ENCODE measurements at places on chromosomes 16 and 17.
A peak's percentile ranks its signal among the peaks of the same experiment; 100 is the strongest.

- no peak for DNase-seq
Measured at GRCh38 chr17:77393274-77393600, 252.5 kb downstream of the SEC14L1 start.

- DNase-seq: no peak
Measured at GRCh38 chr16:80197741-80198201, 343.0 kb upstream of the DYNLRB2 start.

- no peak for DNase-seq
Measured at GRCh38 chr16:69559164-69559563, 6.6 kb upstream of the NFAT5 start.

DNA sequence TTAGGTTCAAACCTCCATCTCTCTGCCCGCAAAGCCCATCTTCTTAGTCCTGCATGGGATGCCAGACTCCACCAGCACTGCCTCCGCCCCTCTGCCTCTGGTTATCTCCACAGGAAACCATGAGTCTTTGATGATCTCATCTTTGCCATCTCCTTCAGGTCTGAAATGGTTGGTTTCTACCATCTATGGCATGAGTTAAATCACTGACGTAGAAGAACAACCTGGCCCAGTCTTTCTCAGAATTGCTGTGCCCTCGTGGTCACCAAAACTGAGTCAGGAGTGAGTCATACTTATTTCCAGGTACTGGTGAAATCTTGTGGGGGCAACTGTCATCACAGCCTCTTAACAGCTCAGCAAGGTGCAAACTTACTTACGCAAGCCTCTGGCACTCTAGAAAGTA lies 468.7 kb upstream of the C16orf82 start:
- peak; percentile 28 for DNase-seq

GRCh38 chr17:21318439-21318838 lies 33.9 kb downstream of the MAP2K3 start:
- no peak for DNase-seq

DNA sequence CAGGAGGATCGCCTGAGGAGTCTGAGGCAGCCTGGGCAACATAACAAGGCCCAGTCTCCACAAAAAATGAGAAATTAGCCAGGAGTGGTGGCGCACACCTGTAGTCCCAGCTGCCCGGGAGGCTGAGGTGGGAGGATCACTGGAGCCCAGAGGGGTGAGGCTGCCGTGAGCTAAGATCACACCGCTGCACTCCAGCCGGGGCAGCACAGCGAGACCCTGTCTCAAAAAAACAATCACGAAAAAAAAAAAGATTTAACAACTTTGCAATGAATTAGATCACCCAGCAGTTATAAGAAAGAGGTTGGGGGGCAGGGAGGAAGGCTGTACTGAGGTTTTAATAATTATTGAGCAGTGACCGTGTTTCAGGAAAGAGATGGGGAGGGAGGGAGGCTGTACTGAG lies 49.4 kb downstream of the RPH3AL start:
- no peak for DNase-seq

DNA sequence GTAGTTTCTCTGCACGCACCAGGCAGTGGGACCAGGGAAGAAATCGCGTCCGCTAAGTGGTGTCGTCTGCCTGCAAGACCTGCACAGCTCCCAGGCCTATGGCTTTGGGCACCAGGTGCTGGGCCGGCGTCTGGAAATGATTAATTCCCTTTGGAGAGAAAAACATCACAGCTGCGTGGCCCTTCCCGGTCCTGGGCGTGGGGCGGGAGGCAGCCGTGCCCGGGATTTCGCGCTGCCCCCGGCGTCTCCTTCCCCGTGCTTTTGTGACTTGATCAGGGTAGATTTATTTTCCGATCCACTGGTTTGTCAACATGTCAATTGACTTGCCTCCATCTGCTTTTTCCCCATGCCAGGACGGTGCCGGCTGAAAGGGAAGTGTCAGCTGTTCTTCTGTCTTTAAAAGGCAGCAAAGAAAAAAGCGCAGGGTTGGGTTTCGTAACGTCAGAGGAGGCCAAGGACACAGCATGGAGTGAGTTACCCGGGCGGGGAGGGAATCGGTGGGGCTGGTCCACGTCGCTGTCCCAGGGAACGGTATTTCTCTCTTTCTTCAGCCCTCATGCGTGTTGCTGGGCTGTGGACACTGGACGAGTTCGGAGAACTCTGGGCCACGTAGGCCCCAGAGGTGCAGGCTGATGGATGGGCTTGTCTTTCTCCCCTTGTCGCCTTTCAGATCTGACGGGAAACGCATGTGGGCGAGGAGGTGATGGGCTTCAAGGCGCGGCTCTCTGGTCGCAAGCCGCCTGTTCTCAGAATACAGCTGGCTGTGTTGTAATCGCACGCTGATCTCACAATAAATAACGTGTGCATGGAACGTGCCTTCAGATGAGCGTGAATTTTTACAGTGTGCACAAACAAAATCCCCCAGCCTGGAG lies 188.1 kb upstream of the ZNF469 start:
- no peak for DNase-seq

DNA sequence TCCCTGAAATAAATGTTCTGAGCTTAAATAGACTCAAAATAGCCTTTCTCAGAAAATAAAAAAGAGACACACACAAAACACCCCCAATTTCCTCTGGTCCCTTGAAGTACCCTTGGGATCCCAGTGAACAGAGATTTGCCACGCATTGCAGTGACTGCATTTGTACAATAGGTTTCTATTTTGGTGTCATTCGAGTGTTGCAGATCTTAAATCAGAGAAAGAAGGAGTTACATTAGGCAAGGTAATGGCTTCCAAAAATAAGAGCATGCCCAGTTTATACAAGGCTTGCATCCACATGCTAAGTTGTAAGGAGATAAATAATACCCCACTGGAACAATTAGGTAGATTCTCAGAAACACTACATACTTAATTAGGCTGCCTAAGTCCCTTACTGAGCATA lies 2.2 kb downstream of the TOX3 start:
- DNase-seq: no peak

All from activated gamma-delta T cell treated with anti-CD3 and anti-CD28 coated beads, Interleukin-2, amount 50 U/mL, for 16 hours (primary cell).